ENCODE measurements at places on chromosomes 2 and 18.

DNA sequence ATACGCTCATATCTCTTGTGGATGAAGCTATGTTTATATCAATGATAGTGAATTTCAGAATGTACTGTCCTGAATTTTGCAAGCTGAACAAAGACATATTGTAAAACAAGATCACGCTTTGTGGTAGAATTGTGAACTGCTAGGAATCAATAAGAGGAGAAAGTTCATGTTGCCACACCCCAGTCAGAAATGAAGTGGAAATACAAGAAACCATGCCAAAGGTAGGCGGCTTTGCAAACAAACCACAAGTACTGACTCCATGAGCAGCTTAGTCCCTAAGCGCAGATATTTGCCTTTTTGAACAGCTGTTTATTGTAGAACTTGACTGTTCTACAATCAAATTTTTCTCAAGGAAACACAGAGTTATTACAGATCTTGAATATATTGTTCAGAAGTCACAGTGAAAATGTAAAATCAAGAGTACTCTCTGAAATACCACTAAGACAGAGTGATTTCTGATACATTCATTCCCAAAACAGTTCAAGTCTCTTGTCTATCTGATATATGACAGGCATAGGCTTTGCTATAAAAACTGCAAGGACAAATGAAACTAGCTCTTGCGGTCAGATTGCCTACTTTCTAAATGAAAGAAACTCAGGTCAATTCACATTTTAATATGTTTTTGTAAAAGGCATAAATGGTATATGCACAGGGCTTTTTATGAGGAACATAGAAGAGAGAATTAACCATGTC lies 120.9 kb upstream of the CDH19 start:
- H3K4me1 ChIP-seq, result no peaks in the 10 kb centered on the region
- H3K27ac ChIP-seq, result no peak overlapping the region
- H3K27me3 ChIP-seq, result no peaks in the 10 kb centered on the region
- H3K4me3 ChIP-seq, result no peak overlapping the region
- no peak for DNase-seq

GRCh38 chr2:100272841-100273329 lies 49.4 kb downstream of the LONRF2 start:
- no peaks in the 10 kb centered on the region for H3K4me1 ChIP-seq
- no peaks in the 10 kb centered on the region for H3K36me3 ChIP-seq
- no peak overlapping the region for H3K27ac ChIP-seq
- H3K4me3 ChIP-seq, result no peak overlapping the region

DNA sequence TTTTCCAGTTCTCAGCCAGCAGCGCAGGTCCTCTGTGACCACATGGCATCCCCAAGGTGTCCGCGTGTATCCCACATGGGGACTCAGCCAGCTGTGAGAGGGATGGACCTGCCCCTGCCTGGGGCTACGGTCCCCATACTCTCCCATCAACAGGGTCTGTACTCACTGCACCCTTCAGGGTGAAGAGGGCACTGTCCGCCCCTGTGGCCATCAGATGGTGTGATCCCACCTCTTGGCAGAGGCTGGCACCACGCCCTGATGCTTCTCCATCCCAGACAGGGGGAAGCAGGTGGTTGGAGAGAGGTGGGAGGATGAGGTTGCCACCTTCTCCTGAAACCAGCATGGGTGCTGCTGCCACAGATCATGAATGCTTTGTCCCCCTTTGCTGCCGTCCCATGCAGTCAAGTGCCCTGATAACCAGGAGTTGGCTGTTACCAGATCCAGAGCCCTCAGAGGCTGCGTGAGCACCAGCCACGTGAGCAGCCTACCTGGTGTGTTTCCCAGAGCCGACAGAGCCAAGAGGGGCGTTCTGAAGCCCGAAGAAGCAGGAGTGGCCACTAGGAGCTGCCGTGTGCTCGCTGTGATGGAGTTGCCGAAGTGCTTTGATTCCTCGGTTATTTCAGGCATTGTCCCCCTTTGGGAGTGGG lies 93.9 kb downstream of the SH3RF3 start:
- no peak overlapping the region for H3K4me3 ChIP-seq
- H3K36me3 ChIP-seq, result peaks cover 2% of the 10 kb centered on the region
- peaks cover 28% of the 10 kb centered on the region for H3K27me3 ChIP-seq
- no peak overlapping the region for H3K27ac ChIP-seq
- DNase-seq, result no peak
- peaks cover 12% of the 10 kb centered on the region for H3K4me1 ChIP-seq

- H3K27me3 ChIP-seq, result no peaks in the 10 kb centered on the region
- no peak for DNase-seq
- peaks cover 51% of the 10 kb centered on the region for H3K4me1 ChIP-seq
- peak overlapping the region; percentile 6 for H3K27ac ChIP-seq
These were observed 53.4 kb downstream of the AAK1 start for GRCh38 chr2:69589973-69590652.

DNA sequence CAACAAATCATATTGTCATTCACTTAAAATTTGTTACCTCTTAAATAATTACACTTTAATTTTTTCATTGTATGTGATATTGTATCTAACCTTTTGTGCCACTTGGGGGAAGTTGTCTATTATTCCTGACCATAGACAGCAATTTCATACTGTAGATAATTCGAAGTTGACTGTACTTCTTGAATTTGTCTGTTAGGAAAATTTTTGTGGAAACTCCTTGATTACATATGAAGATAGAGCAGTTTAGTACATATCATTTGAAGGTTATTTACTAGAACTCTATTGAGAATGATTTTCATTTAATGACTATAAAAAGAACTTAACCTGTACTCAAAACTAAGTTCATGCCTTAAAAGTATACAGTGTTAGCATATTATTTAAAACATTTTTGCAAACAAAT lies 5.1 kb downstream of the DYNC1I2 start:
- no peak overlapping the region for H3K27ac ChIP-seq
- no peaks in the 10 kb centered on the region for H3K27me3 ChIP-seq
- H3K4me1 ChIP-seq, result peaks cover 15% of the 10 kb centered on the region
- DNase-seq, result no peak
- H3K4me3 ChIP-seq, result no peak overlapping the region

DNA sequence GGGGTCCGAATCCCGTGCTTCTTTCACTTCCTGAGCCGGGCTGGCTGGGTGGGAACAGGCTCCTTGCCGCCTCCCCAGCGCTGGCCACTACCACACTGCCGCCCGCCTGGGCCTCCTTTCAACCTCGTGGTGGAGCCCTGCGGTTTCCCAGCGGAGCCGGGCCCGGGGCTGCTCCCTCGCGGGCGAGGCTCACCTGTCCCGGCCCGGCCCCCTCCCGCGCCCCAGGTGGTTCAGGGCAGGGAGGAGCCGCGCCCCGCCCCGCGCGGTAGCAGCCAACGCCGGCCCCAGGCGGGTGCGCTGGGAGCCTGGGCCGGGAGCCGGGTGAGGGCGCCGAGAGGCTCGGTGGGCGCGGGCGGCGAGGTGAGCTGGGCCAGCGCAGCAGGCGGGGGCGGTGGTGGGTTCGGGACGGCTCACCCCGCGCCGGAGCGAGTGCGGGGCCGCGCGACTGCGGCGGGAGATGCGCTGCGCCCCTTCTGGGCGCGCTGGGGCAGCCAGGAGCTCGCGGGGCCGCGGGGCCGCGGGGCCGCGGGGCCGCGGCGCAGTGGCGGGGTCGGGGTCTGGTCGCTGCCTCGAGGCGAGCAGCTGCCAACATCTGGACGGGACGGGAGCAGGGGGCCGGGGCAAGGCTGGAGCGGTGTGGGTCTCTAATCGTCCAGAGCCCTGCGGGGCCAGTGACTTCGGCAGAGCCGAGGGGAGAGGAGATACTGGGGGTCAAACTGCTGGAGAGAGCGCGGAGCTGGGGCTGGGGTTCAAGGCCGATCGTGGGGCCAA lies at the start of gene LYPD6B:
Gene LYPD6B (plus strand): TSS at position 258 of the 771 bp plus-strand sequence. CDS start 92,250 bp downstream, outside the sequence.
- no peak within 1 kb of the TSS for H3K27ac ChIP-seq
- DNase-seq, result no peak

- peaks cover 14% of the 10 kb centered on the region for H3K4me1 ChIP-seq
- H3K36me3 ChIP-seq, result no peaks in the 10 kb centered on the region
- no peak overlapping the region for H3K4me3 ChIP-seq
- H3K27ac ChIP-seq, result peak overlapping the region; percentile 7
- H3K27me3 ChIP-seq, result no peaks in the 10 kb centered on the region
- no peak for DNase-seq
These were observed 91.7 kb upstream of the RMDN2 start for GRCh38 chr2:37833423-37833822.

DNA sequence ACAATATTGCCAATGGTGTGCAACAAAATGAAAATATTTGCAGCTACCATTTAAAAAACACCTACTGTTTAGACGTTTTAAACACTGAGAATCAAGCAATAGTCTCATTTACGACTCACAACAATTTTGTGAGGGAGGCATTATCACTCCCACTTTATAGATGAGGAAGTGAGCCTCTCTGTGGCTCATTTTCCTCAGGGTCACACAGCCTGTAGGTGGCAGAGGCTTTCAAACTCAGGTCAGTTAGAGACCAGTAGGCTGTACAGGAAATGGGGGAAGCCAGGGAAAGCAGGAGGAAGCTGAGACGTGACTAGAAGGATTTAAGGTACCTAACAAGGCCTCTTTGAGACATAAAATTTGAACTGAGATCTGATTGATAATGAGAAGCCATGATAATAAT lies 95.0 kb upstream of the ZNF521 start:
- no peak overlapping the region for H3K27ac ChIP-seq
- no peaks in the 10 kb centered on the region for H3K36me3 ChIP-seq
- H3K27me3 ChIP-seq, result no peaks in the 10 kb centered on the region
- no peaks in the 10 kb centered on the region for H3K4me1 ChIP-seq
